ENCODE measurements at places on chromosomes 11 and 22. TPM values are rescaled to one million over a fixed set of nuclear protein-coding genes. Genes with fewer than 3 reads are reported as not detected.

STK33 gene
- total RNA-seq, result 0.69 TPM

XKR3 gene
- total RNA-seq, result not detected

DNA sequence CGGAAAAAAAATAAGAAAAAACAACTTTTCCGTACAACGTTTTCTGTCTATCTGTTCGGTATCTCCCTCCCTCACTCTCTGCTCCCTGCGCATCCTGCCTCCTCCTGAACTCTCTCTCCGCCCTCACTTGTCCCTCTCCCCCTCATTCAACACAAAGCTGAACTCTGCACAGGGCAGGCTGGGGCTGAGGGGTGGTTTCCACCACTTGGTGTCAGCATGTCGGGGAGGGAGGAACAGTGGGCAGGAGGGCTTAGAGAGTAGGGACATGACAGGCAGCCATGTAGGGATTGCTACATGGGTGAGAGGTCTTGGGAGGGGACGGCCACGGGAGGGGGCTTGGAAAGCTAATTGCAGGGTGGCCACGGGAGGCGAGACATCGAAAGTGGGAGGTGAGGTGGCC is 17.6 kb downstream of the SLC22A12 start:
- no peak for DNase-seq

DNA sequence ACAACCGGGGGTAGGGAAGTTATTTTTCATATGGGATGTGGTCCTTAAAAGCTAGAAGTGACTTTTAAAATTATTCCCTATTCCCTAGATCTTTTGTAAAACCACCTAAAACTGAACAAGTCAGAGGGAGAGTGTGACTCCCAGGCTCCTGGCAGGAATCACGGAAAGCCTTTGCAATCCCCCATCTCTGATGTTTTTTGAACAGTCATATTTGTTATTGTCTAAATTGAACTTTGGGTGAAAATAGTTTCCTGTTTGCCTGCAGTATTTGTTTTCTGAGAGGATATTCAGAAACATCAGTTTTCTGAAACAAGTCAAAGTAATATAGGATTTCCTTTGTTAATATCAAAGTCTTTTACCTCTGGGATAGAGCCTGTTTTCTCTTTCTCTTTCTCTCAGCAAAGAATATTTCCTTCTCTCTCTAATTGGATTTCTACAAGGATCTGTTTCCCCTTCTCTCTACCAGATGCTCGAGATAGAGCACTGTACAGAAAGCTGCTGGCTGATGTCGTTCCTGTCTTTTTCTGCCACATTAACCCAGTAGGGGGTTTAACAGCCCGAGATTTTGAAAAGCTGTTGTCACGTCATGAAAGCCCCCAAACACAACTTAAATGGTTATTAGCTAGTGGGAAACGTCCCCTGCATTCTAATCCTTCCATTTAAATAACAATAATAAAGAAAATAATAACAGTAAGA is 132.2 kb upstream of the PITPNB start:
- DNase-seq, result no peak

DNA sequence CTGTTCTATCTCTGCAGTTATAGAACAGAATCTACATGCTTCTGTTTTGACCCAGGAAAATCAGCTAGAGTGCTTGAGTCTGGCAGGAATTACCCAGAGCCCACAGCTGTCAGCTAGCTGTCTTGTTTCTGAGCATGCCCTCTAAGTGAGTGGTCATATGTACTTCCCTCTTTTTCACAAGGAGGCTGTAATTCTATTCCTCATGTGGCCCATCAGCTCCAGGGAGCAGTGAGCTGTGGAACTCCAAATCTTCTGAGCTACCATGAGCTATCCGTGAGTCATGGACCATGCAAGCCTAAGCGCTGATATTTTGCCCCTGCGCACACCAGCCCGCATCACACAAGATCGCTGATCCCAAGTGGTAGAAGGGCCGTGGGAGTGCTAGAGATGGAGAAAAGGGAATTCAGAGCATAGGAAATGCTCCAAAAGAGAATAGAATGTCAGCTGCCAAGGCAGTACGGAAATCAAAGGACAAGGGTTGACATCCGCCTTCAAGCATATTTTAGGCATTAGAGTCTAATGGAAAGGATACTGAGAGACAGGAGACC is 5.4 kb downstream of the FJX1 start:
- no peak for DNase-seq

DNA sequence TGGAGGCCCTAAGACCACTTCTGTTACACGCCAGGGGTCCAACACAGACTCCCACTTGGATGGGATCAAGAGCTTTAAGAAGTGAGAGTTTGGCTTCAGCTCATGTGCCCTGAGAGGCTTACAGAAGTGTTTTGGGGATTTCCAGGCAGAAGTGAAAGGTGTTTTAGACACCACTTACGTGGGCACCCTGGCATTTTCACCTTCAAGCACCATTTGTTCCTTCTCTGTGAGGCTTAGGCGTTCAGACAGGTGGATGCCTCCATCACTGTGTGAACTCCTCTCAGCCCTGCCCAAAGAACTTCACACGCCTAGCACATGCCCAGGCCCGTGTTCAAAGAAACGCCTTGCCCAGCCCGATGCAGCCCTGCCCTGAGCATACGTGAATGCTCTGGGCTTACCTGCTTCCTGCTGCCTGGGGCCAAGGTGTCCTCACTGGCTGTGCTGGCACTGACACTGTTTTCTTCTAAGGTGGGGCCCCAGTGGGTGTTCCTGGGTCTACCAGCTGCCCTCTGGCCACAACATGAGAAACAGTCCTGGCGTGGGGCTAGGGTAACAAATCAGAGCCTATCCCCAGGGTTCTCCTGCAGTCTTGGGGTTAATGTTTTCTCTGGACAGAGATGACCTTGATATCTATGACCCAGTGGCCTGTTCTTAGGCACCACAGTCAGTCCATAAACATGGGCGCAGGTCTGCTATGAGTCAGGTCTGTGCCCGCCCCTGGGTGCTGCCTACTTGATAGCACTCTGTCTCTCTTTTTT is 34.0 kb downstream of the AMPD3 start:
- no peak for DNase-seq

GRCh38 chr11:4213746-4214145 is 119.1 kb downstream of the RRM1 start:
- DNase-seq, result no peak

DNA sequence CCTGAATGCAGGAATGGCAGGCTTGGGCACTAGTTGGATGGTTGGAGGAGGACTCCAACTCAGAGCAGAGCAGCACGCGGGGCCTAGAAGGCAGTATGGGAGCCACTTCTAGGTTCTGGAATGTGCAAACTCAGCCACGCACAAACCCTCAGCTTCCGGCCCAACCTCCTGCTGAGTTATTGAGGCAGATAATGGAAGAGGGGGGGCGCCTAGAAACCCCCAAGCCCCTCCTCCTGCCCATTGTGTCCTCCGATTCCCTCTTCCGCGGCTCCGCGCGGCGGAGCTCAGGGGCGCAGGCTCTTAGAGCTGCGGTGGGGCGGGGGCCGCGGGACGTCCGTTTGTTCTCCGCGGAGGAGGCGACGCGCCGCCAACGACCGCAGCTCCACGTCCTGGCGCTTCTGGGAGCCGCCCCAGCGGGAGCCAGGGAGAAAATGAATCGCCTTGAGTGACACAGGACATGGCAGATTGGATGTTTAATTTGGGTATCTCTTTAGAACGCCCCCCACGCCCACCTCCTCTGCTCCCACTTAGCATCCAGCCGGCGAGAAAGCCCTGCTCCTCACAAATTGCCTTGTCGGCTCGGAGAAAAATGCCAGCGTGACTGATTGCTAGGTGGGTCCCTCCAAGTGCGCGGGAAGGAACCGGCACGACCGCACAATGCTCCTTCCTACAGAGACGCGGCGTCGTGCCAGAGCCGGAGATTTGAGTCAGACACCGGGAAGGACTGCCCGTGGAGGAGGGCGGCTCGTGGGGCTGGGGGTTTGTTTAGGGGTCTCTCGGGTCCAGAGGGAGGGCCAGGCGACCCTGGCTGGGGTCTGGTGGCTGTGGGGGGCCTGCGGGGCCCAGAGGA is 144.6 kb downstream of the NECTIN1 start:
- peak; percentile 23 for DNase-seq

DNA sequence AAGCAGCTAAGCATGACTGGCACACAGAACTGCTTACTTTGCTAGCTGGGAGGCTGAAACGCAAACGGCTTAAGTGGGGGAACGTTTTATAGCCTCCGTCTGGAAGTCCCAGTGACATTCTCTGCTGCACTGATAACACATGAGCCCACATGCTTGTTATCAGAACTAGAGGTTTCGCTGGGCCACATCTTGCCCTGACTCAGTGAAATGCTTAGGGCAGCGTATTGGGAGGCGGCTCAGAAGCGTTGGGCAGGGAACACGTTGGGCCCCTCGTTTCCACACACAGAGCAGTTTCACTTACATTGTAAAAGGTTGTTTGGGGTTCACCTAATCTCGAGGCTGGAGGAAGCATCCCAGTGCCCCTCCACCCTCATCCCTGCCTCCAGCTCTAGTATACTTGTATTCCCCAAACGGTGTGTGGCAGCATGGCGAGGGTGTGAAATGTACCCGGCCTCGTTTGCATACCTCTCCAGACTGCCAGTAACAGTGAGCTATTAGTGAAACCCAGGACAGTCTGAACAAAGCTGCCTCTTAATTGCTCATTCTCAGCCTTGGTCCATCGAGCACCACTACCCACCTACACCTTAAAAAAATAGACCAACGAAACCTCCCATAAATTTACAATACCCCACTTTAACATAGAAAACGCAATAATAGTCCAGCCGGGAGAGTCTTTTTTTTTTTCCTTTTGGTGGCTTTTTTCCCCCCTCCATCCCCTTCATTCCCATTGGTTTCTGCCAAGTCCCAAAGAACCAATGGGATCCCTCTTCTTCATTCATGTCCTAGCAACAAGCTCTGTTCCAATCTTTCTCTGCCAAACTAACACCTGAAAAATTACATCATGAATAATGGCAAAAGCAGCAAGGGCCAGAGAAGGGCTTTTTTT is 218.8 kb upstream of the SORL1-AS1 start:
- DNase-seq, result peak; percentile 51

GRCh38 chr11:73972620-73973449 is 9.8 kb downstream of the UCP2 start:
- DNase-seq, result no peak
